Epithelial cell of proximal tubule (primary cell): ENCODE measurements at places on chromosomes 5 and 9. TPM values are rescaled to one million over a fixed set of nuclear protein-coding genes. Genes with fewer than 3 reads are reported as not detected.

GRCh38 chr9:115444959-115445358 is 327.0 kb upstream of the TNC start:
- DNase-seq: no peak

GRCh38 chr5:143426437-143426991 is 23.0 kb upstream of the NR3C1 start:
- DNase-seq: no peak

DNA sequence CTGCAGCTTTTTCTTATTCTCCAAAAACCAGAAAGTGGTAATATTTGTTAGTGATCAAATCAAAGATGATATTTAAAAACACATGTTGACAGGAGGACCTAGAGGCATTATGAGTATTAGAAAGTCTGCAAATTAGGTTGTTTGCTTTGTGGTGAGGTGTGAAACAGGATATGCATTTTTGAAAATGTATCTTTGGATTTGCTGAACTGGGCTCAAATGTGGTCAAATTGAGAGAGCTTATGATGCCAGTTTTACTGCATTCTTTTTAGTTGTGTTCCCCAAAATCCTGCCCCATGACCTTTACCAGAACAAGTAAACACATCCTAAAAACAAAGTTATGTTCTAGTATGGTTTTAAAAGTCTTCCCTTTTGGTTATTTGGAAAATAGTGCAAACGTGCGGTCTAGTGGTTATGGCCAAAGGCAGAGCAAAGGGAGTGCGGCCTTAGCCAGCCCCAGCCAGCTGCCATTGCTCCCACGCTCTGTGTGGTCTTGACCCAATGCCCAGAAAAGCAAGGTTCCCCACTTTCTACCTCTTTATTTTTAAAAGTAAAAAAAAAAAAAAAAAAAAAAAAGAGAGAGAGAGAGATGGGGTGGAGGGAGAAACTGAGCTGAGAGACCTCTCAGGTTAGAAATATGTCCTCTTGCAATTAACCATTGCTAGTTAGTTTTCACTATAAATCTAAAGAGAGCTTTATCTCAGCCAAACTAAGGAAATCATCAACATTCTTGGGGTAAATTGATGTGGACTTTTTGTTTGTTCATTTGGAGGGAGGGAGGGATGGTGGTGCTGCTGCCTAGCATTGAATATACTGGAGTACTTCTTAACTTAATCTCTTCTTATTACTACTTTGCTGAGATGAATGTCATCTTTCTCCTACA is 176.6 kb downstream of the ARHGAP26 start:
- no peak for DNase-seq

DNA sequence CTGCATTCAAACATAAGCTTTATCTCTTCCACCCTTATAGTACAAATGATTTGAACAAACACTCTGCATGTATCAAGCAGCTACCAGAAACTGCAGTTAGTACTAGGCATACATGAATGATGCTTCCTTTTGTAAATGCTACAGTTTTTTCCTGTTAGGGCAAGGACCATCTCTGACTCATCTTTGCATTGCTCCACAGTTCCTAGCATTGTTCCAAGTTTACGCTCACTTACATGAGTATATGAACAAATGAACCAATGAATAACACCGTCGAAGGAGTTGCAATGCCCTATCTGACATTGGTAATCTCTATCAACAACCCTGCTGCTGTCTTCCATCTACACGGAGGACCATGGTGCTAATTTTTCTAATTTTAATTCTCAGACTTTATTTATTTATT is 2.1 kb upstream of the ALDH7A1 start:
- no peak for DNase-seq

- DNase-seq: no peak
Measured at GRCh38 chr5:134530301-134531077, 5.0 kb downstream of the JADE2 start.

DNA sequence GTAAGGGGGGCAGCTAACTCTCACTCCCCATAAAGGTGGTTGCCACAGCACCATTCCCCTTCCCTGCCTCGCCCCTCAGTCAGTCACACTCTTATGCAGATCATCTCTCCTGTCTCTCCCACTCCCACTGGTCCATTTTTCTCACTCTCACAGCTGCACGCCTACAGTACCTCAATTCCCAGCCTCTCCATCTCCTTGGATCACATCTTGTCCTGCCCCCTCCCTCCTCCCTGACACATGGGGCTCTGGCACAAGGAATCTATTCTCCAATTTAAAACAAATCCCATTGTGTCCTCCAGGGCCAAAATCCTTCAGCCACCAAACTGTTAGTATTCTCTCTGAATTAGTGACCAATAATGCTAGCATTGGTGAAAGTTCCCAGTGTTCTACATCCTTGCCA is 114.4 kb downstream of the AUH start:
- DNase-seq: no peak

DNA sequence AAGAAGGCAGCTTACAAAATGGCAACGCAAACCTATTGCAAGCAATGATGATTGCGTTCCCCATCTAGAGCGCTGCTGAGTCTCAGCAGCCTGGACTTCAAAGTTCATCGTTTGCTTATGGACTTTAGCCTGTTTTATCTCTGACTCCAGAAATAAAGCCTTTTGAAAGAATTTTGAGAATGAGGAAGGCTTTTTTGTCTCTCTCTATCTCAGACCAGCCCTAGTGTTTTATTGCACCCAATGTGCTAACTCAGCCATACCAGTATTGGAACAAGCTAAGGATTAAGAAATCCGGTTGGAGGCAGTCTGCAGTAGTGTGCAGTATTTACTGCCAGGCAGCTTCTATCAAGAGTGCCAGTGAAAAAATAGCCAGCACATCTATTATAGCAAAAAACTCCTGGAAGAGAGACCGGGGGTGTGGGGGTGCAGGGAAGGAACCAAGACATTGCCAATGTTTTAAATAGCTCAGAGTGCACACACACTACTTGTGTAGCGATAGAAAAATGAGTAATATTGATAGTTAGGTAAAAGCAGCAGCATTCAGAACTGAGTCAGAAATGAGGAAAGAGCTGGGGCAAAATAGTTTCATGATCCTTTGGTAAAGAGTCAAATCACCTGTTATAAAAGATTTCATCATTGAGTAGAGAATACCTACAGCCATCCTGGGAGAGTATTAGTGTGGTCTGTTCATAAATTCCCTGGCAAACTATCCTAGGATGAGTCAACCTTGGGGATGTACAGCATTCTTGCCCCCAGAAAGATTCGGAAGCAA is 219.0 kb downstream of the ZNF608 start:
- peak; percentile 33 for DNase-seq

- no peak for DNase-seq
Measured at GRCh38 chr9:88953381-88954029, 37.8 kb upstream of the S1PR3 start.

- peak; percentile 35 for DNase-seq
Measured at GRCh38 chr9:91515074-91515687, 91.5 kb upstream of the NFIL3 start.

- DNase-seq: no peak
Measured at GRCh38 chr9:97502984-97503861, 1.8 kb downstream of the TMOD1 start.

DNA sequence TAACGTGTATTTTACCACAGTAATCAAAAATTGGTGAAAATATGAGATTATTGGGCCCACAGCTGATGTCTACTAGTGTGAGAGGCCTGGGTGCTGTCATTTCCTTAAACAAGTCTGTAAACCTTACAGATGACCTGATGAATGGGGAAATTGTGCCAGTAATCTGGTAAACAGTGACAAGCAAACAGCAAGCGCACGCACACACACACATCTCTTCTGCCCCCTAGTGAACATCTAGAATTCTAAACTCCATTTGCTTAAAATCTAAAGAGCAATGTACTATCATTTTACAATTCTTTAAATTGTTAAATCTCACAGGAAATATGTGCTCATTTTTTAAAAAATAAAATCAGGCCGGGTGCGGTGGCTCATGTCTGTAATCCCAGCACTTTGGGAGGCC is 7.5 kb upstream of the RAPGEF1 start:
- no peak for DNase-seq

DNA sequence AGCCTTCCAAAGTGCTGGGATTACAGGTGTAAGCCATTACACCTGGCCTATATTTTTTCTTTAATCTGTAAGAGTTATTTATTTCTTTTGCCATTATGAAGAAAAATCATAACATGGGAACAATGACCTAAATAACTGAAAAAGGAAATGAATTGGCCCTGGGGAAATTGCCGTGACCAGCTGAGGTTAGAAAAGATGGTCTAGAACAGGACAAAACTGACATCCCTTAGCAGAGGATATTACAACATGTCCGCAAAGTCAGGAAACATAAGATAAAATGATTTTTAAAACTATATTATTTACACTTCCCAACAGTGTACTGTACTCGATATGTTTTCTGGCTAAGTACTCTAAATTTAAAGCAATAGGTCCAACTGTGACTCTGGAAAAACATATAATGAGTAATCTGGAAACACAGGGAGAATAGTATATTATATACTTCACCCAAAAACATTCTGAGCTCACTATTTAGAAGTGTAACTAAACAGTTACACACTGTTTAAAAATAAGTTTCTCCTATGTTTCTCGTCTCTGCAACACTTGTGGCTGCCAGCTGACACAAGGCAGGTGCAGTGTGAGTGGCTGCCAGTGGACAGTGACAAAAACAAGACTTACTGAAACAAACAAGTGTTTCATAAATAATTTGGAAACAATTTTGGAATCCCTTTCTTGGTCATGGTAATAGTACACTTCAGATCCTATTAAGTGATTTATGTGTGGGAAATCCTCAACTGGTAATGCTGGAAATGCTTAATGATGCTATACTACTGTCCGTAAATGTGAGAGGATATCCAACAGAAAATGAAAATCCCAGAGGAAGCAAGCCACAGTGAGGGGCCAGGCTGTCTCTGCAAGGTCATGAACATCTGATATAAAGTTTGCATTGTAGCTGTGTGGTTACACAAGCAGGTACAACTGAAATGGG is 69.1 kb downstream of the C9orf85 start:
- DNase-seq: no peak

DNA sequence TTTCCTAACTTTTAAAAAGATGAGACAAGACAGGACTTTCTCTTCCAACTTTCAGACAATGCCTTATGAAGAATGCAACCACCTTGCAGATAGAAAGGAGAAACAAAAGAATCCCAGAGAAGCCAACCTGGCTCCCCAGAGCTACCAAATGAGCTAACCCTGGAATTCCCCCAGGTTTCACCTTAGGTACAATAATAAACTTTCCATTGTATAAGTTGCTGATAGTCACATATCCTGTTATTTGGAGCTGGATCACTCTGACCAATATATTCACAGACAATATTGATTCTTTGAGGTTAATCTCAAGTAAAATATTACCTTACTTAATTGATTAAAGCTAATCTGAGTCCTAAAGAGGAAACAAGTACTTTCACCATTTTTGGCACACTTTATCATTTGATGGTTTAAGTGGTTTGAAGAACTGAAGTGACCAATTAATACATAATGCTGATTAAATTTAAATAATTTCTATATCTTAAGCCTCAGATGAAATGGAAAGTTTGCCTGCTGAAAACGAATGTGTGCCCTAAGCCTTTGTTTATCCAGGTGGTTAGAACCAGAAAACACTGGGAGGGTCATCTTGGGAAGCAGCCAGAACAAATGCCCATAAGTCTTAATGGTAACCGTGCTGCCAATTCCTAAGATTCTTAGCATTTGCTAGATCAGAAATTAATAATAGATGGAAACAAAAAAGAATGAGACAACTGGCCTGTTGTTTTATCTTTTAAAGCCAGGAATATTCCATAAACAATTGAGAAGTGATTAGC is 159.6 kb upstream of the SLC12A2 start:
- no peak for DNase-seq

DNA sequence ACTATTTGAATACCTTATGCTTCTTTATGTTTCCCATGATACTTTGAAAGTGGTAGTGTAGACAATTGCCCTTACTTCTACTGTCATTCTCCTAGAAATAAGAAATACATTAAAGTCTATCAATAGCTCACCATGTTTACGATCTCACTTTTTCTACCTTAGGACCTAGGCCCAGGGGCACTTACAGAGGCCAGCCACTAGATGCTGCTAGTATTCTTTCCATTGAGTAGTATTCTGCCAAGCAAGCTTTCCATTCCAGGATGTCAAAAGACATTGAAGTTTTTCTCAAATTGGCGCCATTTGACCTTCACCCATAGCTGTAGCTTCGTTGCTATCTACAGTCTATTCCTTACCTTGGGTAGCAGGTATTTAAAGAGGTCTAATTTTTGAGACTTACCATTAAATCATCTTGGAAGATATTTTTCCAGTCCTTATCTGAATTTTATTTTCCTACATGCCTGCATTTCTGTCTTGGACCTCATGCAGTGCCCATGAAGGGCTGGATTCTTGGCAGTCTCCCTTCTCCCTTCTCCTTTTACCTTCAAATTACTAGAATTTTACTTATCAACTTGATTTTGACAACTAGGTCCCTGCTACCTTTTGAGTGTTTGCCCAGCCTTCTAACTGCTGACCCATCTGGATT is 246.0 kb upstream of the NUDT12 start:
- peak; percentile 16 for DNase-seq

DNA sequence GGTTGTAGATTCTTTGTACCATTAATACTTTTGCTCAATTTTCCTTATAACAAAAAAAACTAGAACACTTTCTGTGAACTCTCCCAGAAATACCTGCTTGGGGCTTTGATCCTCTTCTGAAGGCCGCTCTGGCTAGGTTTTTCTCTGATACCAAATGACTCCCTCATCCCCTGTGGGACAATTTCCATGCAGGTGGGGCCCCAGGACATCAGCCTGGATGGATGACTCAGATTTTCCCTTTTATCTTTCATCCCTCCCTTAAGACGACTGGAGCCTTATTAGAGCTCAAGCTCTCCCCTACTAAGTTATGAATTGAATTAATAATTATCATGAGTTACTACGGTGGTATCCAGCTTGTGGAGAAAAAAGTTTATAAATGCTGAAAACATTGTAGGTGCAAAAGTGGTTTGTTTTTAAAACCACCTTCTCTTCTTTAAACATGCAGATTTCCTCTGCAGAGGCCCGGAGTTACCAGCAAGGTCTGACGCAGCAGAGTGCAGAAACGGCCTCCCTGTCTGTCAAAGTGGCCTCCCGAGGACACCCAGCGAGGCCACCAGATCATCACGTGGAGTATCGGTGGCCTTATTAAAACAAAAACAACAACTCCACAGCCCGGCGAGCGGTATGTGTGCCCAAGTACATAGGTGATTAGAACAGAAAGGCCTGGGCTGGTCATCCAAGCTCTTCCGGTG is 50.8 kb upstream of the IRX4 start:
- no peak for DNase-seq

- no peak for DNase-seq
Measured at GRCh38 chr5:62343428-62343827, 37.4 kb downstream of the KIF2A start.

DNA sequence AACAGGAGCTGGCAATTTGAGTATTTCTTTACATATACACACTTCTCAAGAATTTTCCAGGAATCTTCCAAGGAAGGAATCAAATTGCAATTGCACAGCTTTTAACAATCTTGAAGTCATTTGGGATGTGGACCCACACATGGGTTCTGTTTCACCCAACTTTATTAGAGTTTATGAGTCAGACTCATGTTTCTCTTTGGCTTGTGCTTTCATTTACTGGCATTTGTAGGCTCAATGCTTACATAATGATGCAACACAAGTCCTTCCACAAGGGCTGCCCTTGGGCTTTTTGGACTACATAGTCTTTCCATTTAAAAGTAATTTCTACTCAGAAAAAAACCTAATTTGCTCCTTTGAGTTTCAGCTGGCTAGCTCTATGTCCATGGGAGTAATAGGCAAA is 4.6 kb upstream of the CDC37L1 start:
- DNase-seq: peak; percentile 49

Gene EGFL7
- total RNA-seq: 15.6 and 35.0 TPM in 2 replicates

Gene LMAN2
- 252 and 266 TPM in 2 replicates for total RNA-seq

Gene TTLL11
- 0.75 and 1.7 TPM in 2 replicates for total RNA-seq

Gene UBE2D2
- 159 and 205 TPM in 2 replicates for total RNA-seq

Gene HRH2
- total RNA-seq: 0.29 and 0.65 TPM in 2 replicates

Gene C9orf152
- total RNA-seq: not detected in 2 replicates

Gene FCN2
- total RNA-seq: not detected in 2 replicates

Gene PCDHGB4
- total RNA-seq: 1.7 and 4.7 TPM in 2 replicates

Gene PCDHA9
- total RNA-seq: not detected in 2 replicates
